ENCODE measurements at places on chromosomes 1 and 21. TPM values are rescaled to one million over a fixed set of nuclear protein-coding genes. Genes with fewer than 3 reads are reported as not detected.

- no peak for DNase-seq
Measured at GRCh38 chr21:45975020-45975666, 6.4 kb upstream of the COL6A1 start.

DNA sequence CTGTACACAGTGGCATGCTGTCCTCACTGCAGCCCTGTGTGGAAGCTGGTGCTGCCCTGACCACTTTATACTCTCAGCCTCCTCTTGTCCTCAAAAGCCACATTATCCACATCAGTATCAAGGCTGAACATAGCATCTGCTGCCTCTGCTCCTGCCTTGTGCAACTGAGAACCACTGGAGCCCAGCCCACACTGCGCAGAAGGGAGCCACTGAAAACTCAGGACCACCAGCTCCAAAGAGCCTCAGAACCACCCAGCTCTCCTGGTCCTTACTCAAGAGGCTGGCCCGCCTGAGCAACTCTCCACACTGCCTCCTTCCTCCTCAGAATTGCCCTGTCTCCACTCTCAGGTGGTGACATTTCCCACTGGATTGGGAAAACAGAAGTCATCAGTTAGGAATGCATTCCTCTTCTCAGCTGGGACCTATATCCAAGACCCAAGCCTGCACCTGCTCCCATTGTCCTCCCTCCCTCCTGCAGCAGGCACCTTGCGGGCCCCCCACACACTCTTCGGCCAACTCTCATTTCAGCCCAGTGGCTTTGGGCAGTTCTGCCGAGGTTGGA, 7.0 kb upstream of the KISS1 start:
- DNase-seq: no peak

The ZYG11A gene
- total RNA-seq: not detected

DNA sequence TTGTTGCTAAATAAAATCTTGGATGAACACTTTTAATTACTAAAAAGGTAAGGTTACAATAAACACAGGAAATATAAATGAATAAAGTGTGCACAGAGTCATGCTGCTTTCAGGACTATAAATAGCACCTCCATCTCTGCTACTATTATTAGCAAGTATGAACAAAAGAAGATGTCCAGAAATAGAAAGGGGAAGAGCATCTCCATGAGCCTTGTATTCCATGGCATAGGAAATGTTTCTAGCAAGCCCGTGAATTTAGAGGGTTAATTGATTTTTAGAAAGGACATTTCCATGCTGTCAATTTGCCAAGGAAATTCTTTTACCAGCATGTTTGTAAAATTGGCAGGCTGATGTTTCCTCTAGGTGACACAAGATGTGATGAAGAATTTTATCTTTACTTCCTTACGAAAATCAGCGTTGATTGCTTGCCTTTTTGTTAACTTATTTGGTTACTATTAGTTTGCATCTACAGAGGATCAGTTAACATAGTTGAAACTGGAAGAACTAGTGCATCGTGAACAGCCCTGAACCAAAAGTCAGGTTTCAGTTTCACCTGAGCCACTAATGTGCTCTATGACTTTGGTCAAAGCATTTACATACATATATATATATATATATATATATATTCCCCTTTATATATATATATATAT, 45.3 kb downstream of the NR5A2 start:
- peak; percentile 9 for DNase-seq

- peak; percentile 23 for DNase-seq
Measured at GRCh38 chr1:178189814-178190213, 95.9 kb downstream of the RASAL2 start.

DNA sequence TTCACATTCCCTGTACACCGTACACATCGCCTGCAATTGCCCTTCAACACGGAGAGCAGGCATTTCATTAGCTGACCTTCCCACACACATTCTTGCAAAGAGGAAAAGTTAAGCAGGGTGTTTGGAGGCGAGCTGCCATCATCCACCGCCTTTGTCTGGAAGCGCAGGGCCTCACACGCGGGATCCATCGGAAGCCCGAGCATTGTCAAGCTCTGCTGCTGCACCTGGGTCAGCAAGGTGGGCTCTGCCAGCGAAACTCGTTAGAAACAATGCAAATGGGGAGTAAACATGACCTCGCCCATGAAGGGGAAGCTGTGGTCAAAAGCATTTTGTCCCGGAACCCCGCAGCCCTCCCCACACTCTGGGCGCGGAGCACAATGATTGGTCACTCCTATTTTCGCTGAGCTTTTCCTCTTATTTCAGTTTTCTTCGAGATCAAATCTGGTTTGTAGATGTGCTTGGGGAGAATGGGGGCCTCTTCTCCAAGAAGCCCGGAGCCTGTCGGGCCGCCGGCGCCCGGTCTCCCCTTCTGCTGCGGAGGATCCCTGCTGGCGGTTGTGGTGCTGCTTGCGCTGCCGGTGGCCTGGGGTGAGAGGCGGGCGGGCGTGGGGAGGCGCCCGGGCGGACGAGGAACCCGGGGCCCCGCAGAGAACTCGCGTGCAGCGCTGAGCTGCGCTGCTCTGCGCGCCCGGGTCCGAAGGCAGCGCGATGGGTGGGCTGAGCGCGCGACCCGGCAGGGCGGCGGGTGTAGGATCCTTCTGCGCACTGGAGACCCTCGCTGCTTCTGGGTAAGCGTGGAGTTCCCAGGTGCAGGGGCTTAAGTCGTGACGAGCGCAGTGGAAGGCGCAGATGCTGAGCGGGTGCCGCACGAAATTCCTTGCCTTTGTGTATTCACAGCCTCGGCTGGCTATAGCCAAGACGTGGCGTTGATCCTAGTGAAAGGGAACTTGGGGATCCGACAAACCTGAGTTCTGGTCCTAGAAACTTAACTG, at the start of gene CR1:
CR1 (plus strand) TSS at position 357 of the 992 bp plus-strand sequence; CDS start at position 468, 111 bp downstream.
- peak; percentile 6 for DNase-seq

The ECM1 gene
- total RNA-seq: 2.7 TPM

GRCh38 chr1:199082778-199083389, 444.0 kb downstream of the PTPRC start:
- no peak for DNase-seq

The MAP1LC3C gene
- not detected for total RNA-seq

GRCh38 chr1:45037456-45037855, 25.4 kb downstream of the UROD start:
- DNase-seq: no peak

The GCSAML gene
- not detected for total RNA-seq

The ESRRG gene
- total RNA-seq: not detected

The AMY2B gene
- 5.7 TPM for total RNA-seq

The KPRP gene
- not detected for total RNA-seq

Measured in OCI-LY7 (cell line).